Suprapubic skin (tissue), 4 donors: ENCODE measurements at places on chromosomes 3 and 15.
A peak's percentile ranks its signal among the peaks of the same experiment; 100 is the strongest.

- DNase-seq: no peak
Measured at GRCh38 chr15:87144775-87145174, 1065.1 kb downstream of the AGBL1 start.

- no peak for DNase-seq
Measured at GRCh38 chr15:63893866-63894661, 60.3 kb upstream of the HERC1 start.

GRCh38 chr3:58167431-58168351, 43.1 kb downstream of the DNASE1L3 start:
- no peak for DNase-seq

DNA sequence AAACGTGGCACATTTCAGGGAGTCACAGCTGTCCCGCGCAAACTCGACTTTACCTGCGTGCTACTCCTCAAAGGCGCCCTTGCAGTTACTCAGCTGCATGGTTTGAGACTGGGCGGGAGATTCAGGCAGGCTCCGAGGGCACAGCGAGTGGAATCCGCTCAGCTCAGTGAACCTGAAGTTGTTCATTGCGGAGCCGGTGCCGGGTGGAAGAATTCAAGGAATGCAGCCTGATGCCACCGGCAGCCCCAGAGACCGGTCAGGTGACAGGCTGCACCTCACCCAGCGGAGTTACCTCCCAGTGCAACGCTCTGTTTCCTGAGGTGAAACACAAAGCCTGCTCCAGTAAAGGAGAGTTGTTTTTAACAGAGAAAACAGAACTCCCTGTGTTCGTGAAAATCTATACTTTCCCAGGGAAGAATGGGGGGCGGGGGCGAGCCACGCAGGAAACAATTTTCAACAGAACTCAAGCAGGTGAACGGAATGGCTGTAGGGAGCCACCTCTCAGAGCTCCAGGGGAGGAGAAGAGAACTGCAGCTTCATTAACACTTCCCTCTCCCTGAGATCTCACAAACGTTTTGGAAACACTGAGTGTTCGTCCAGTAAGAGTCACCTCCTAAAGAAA, 3.8 kb downstream of the VEPH1 start:
- peak; percentile 82 for DNase-seq

- no peak for DNase-seq
Measured at GRCh38 chr3:127015282-127016042, 32.5 kb downstream of the PLXNA1 start.

DNA sequence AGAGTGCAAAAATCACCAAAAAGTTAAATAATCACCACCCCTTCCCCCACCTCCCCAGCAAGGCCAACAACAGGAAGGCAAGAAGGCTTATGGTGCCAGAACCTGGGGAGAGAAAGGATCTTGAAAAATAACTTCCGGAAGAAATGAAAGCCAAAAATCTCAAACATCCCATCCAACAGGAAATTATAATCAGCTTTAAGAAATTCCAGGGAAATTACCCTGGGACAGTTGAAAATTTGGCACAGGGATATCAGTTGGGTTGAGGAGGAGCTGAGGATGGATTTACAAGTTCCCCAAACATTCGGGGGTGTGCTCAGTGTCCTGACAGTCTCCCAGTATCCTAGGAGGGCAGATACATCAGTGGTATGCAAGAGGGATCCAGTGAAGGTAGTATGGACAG, 82.7 kb downstream of the POLR2M start:
- DNase-seq: no peak

DNA sequence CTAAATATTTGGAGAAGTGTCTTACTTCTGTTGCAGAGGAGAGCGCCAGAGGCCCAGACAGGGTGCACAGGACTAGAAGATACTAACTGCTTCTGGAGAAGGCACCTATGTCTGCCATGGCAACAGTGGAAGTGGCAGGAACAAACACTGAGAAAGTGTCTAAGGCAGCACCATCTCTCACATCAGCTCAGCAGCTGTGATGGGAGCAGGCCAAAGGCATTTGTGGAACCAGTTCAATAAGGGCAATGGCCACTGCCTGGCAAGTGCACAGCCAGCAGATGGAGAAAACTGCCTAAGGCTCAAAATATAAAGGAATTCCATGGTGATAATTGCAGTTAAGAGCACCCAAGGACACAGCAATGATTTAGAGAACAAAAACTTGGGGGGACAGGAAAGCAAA, 563.0 kb upstream of the CCDC54 start:
- no peak for DNase-seq

- no peak for DNase-seq
Measured at GRCh38 chr3:48595526-48596121, 495 bp upstream of the COL7A1 start.

- no peak for DNase-seq
Measured at GRCh38 chr3:10998542-10998941, 6.0 kb downstream of the SLC6A1 start.

GRCh38 chr3:58021072-58021959, 13.1 kb downstream of the FLNB start:
- DNase-seq: no peak

DNA sequence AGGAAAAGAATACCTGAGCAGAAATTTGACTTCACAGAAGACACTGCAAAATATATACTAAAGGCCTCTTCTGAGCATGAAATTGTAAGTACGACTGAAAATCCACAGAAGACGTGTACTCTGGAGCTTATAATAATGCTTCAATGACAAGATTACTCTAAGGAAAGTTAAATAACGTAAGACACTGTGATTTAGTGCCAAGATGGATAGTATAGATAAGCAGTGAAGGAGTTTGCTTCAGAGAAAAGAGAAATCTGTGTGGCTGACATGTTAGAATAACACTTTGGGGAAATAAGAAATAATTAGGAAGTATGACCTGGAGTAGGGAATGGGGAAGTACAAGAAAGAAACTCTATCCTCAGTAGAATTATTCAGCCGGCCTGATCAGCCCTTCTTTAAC, 28.9 kb downstream of the ALDH1A2 start:
- DNase-seq: no peak
